ENCODE measurements at places on chromosomes 4 and X. TPM values are rescaled to one million over a fixed set of nuclear protein-coding genes. Genes with fewer than 3 reads are reported as not detected.

The CDS1 gene
- total RNA-seq = 0.26 TPM

The TACR3 gene
- not detected for total RNA-seq

The ZCCHC18 gene
- total RNA-seq = 0.52 TPM

The GLRA2 gene
- total RNA-seq = not detected

The IGBP1 gene
- total RNA-seq = 56.6 TPM

The PAGE2 gene
- total RNA-seq = not detected

The MAGEA2 gene
- total RNA-seq = not detected

The CT45A10 gene
- not detected for total RNA-seq

The STAP1 gene
- not detected for total RNA-seq

The CHRDL1 gene
- 0.03 TPM for total RNA-seq

The ARMCX5 gene
- 16.4 TPM for total RNA-seq

The C1QTNF7 gene
- 0.91 TPM for total RNA-seq

The ANXA10 gene
- 18.4 TPM for total RNA-seq

All from smooth muscle cell of the pulmonary artery (primary cell).